MG63 (cell line): ENCODE measurements at places on chromosomes 1 and 21. TPM values are rescaled to one million over a fixed set of nuclear protein-coding genes. Genes with fewer than 3 reads are reported as not detected.
A peak's percentile ranks its signal among the peaks of the same experiment; 100 is the strongest.

GRCh38 chr21:25412100-25412499 lies 195.2 kb downstream of the MRPL39 start:
- DNase-seq, result no peak

MCOLN3 gene
- total RNA-seq, result 0.35 and 0.82 TPM in 2 replicates

GRCh38 chr1:45762291-45762690 lies 11.8 kb upstream of the IPP start:
- no peak for DNase-seq

DNA sequence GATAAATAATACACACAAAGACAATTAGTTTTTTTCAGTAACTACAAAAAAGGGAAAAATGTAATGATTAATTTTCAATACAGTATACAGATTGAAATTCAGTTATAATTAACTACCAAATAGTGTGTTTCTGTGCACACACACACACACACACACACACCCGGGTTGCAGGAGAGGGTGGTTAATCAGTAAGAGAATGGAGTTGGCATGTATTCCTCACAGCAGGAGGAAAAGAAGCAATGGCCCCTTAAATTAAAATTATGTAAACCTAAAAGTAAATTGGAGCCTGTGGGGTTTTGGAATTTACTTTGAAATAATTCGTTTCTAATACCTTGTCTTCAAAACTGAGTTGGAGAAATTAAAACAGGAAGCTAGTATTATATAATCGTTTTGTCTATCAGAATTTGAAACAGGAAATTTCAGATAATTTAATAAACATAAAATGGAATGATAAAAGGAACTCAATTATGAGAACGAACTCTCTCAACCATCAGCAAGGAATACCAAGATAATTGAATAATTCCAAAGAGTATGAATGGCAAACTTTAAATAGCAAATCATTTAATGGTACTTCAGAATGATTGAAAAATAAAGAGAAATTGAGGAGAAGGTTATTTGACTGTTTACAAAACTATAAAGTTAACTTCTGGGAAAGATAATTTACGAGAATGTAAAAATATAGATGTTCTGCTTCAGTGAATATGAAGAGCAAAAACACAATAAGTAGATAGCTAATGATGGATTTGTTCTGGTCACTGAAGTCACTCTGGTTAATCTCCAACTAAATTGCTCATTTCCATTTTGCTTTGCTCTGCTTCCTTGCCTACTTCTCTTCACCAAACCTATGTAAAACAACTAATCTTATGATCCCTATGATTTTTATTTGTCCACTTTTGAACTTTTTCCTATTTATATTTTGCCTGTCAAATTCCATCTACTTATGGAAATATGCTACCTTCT lies 547.9 kb upstream of the ZP4 start:
- DNase-seq, result no peak

- DNase-seq, result no peak
Observed at GRCh38 chr1:59271561-59272260, 25.2 kb upstream of the FGGY start.

RYR2 gene
- total RNA-seq, result 0.12 and 0.26 TPM in 2 replicates

DNA sequence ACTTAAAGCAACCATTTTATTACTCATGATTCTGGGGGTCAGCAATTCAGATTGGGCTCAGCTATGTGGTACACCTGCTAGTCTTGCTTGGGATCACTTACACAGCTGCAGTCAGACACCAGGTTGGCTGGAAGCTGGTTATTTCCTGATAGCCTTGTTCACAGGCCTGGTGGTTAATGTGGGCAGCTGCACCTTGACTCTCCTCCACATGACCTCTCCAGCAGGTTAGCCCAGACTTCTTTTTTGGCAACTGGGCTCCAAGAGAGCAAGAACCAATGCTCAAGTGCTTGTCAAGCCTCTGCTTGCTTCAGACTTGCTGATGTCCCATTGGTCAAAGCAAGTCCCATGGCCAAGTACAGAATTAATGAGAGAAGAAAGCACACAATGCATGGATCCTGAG lies 11.8 kb upstream of the POGK start:
- DNase-seq, result no peak

DNA sequence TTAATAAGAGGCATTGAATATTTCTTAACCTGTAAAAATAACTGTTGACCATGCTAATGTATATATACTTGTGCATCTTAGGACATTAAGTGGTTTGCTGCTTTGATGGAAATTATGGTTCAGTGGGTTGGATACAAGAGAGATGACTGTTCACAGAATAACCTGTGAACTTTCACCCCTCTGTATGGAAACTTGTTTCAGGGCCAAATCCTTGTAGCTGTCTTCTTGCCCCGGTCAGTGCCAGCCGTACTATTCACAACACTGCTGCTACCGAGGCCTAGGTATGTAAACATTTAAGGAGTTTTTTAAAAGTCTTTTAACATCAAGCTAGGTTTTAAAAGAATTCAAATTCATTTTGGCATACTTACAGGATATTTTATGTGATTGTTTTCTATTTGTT lies 16.1 kb downstream of the DONSON start:
- no peak for DNase-seq

DNA sequence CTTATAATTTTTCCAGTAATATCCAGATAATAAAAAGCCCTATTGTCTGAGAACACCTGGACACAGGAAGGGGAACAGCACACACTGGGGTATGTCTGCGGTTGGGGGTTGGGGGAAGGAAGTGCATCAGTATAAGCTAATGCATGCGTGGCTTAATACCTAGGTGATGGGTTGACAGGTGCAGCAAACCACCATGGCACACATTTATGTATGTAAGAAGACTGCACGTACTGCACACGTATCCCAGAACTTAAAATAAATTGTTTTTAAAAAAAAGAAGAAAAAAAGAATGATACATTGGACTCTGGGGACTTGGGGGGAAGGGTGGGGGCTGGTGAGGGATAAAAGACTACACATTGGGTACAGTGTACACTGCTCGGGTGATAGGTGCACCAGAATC lies 144.9 kb upstream of the C1orf174 start:
- DNase-seq, result no peak

PDC gene
- not detected in 2 replicates for total RNA-seq

DNA sequence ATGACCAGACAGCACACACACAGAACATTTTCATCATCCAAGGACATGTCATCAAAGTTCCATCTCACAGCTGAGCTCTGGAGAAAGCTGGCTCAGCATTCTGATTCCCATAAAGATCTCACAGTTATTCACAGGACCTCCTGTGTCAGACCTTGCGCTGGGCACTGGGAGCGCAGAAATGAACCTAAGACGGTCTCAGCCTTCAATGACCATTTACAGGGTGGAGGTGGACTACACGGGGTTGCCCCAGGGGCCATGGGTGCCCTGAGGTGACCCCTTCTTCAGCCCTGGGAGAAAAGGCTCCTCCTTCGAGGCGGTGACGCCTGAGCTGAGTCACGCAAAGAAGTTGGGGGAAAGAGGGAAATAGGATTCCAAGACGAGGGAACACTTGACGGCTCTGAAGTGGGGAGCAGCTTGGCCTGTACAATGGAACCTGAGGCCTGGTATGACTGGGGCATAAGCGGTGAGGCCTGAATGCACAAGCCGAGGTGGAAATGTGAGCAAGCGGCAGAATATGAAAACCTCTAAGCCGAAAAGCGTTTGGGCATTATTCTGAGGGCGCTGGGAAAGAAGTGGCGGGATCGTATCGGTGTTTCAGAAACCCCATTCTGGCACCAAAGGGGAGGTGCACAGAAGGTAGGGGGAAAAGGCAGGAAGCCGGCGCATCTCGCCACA lies 797 bp downstream of the CC2D1B start:
- peak; percentile 67 for DNase-seq

GRCh38 chr21:39885119-39885848 lies 18.0 kb downstream of the PCP4 start:
- DNase-seq, result no peak

DNA sequence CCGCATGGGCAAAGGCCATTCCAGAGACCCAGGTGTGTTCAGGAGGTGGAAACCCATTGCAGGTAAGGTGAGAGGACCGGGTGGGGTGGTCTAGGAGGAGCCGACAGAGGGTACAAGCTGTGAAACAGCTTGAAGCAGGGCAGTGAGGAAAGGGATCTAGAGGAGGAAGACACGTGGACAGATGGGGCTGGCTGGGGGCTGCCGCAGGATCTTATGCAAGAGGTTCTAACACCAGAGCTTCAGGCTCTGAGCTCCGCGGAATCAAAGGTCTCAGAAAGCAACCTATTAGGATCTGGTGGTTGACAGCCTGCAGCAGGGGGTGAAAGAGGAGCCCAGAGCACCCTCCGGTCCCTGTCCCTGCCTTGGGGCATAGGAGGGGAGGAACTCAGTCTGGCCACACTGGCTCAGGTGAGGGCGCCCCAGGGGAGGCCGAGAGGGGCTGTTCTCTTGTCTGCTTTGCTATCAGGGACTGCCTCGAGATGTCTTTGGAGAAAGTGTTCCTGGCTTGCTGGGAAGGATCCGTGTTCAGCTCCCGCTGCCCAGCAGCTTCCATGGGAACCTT lies 1.9 kb downstream of the TFF1 start:
- DNase-seq, result no peak

DNA sequence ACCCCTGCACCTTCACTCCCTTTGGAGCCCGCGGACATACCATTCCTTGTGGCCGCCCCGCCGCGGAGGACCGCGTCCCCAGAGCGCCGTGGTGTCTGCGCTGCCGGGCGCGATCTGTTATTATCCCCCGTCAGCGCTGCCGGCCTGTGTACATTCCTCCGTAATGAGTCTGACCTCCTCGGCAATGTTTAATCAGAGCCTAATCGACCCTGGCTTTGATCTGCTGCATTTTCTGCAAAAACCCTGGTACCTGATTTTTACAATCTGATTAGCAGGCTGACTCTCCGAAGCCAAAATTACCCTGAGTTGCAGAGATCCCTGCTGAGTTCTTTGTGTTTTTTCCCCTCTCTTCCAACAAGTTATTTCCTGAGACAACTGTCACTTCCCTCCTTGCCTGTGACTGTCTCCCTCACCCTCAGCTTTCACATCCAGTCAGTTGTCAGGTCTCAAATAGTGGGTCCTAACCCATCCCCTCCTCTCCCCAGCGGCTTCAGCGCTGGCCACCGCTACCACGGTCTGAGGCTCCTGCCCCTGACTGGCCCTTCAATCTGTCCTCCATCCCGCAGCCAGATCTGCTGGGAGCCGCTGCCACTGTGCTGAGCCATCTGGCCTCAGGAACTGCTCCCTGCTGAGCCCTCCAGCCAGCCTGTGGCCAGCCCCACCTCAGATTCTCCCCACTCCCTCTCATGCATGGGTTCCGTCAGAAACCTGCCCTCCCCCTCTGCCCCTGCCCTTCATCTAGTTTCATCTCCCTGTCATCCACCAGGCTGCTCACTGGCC lies 53.5 kb downstream of the GLIS1 start:
- peak; percentile 67 for DNase-seq

- DNase-seq, result peak; percentile 51
Observed at GRCh38 chr1:33327587-33328325, 6.9 kb upstream of the A3GALT2 start.
